ENCODE measurements at places on chromosomes 12 and 14.

- no peak for DNase-seq
Observed at GRCh38 chr12:108630481-108631207, 3.0 kb downstream of the SELPLG start.

- no peak for DNase-seq
Observed at GRCh38 chr12:42162965-42163364, 18.3 kb upstream of the GXYLT1 start.

DNA sequence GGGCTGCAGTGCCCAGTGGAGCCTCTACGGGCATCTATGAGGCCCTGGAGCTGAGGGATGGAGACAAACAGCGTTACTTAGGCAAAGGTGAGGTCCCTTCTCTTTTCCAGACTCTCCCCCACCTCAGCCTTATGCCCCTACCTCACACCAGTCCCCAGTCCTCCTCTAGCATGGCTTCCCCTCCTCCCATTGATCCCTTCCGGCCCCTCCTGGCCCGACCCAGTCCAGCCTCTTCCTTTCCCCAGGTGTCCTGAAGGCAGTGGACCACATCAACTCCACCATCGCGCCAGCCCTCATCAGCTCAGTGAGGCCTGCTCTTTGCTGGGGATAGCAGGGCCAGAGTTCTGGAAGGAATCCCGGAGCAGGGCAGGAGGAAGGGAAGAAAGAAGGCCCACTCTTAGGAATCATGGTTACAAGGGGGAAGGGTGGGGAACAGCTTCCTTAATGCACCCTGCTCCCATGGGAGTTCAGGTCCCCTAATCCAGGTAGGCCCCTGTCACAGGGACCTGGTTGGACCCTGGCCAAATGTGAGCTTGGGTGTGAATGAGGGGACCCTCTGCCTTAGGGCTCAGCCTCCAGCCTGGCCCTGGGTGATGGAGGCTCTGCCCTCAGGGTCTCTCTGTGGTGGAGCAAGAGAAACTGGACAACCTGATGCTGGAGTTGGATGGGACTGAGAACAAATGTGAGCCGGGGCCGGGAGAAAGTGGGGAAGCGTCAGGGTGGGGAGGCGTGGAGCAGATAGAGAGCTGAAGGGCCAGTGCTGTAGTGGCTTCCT is 2.2 kb downstream of the ENO2 start:
- DNase-seq: no peak

- no peak for DNase-seq
Observed at GRCh38 chr14:93788293-93788542, at the start of gene PRIMA1. TSS of gene PRIMA1 (minus strand) at chr14:93788485. CDS start at chr14:93787718, 767 bp downstream.

DNA sequence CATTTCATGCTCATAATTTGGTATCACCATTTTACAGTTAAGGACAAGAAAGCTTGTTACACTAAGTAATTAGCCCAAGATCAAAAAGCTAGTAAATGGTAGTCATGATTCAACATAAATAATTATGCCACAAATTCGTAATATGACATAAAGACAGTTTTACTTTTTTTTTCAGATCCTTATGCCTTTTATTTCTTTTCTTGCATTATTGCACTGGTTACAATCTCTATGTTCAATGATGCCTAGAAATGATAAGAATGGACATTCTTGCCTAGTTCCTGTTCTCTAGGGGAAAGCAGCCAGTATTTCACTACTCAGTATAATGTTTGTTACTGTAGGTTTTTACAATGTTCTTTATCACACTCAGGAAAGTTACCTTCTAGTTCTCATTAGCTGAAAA is 106.4 kb upstream of the ARHGAP5 start:
- DNase-seq: no peak

DNA sequence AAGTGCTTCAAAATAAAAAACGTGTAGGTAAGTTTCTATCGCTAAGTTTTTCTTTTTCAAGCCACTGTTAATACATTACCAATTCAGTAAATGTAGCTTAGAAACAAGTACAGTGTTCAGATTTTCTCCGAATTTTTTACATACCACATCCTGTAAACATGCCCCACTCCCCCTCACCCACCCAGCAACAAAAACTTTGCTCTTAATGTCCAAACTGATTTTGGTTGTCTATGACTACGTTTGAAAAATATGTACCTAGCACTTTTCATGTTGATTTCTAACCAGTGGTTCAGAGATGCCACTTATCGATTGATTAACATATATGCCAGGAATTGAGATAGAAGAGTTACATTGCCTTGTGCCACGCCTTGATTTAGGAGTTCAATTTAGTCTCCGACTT is 663 bp upstream of the LIN7A start:
- no peak for DNase-seq

GRCh38 chr12:1329784-1330476 is 264.5 kb downstream of the FBXL14 start:
- DNase-seq: no peak

DNA sequence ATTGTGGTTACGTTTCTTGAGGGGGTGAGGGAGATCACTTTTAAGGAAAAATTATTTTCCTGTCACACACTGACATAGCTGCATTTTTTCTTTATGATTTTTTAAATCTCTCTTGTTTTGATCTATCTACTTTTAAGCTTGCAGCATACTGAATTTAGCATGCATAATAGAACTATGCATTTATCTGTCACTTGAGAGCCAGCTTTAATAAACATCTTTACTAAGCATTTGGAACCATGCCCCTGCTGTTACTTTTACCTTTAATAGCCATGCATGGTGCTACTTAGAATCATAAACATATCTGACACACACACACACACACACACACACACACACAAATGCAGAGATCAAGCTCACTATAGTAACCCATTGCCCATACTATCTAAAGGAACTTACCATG is 486.2 kb downstream of the NELL2 start:
- no peak for DNase-seq

DNA sequence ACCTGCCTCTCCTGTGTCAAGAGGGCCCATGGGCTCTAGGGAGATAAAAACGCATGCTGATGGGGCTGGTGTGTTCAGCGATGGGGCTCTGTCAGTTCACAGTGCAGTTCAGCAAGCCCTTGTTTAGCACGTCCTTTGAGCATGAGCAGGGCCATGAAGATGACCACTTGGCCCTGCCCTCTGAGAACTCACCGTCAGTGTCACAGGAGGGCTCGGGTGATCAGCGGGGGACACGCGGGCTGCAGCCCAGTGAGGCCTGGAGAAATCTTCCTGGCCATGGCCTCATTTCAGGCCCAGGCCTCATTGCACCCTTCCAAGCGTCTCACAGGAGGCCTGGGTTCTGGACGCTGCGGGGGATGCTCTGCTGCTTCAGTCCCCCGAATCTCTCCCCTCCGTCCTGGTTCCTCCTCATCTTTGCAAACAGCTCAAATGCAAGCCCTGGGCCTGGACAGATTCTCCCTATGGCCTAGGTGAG is 181.6 kb downstream of the ADGRD1 start:
- no peak for DNase-seq

GRCh38 chr12:63103494-63104131 is 47.4 kb downstream of the AVPR1A start:
- peak; percentile 19 for DNase-seq

GRCh38 chr14:55530464-55530863 is 49.5 kb upstream of the KTN1 start:
- DNase-seq: no peak

- peak; percentile 11 for DNase-seq
Observed at GRCh38 chr12:43988838-43989560, 153.1 kb downstream of the TMEM117 start.

DNA sequence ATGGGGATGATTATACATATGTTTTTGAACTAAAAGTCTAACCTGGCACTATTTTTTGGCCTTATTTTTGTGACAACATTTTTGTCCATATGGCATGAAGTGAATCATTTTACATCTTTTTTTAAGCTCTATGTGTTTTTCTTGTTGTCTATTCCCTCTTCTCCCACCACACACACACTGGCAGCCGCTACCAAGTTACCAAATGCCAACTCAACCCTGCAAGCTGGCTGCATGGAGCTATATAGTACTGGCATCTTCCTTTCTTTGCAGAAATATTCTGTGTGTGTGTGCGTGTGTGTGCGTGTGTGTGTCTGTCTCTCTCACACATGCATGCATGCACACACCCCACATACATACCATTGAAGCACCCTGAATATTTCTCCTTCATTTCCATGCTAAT is 278.9 kb upstream of the SOX5 start:
- no peak for DNase-seq

DNA sequence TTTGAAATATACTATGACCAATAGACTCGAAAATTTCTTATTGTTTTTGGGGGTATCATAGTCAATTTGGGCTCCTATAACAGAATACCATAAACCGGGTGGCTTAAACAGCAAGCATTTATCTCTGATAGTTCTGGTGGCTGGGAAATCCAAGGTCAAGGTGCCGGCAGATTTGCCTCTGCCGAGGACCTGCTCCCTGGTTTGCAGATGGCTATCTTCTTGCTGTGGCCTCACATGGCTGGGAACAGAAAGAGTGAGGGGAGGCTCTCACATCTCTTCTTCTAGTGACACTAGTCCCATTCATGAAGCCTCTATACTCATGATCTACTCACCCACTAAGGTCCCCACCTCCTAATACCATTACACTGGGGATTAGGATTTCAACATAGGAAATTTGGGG is 70.7 kb downstream of the BORCS5 start:
- DNase-seq: no peak

- DNase-seq: no peak
Observed at GRCh38 chr12:117279606-117280005, 81.8 kb downstream of the NOS1 start.

GRCh38 chr14:86662334-86662733 is 1132.4 kb downstream of the FLRT2 start:
- no peak for DNase-seq

DNA sequence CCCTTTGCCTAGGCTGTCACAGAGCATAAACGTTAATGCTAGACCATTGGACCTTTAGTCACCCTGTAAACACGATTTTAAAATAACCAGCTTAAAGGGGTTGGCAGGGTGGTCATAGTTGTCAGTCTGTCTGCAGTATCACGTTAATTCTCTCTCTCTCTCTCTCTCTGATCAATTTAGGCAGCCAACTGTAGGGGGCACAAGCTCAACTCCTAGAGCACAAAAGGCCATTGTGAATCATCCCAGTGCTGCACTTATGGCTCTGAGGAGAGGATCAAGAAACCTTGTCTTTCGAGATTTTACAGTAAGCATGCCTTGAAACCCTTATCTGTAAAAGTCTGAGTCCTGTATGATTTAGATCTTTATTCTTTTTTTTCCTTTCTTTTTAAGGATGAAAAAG is 97.1 kb downstream of the SCAF11 start:
- DNase-seq: no peak

- DNase-seq: no peak
Observed at GRCh38 chr14:93084866-93085857, 30.6 kb downstream of the ITPK1 start.

- no peak for DNase-seq
Observed at GRCh38 chr14:61257469-61258057, 23.6 kb downstream of the TMEM30B start.

DNA sequence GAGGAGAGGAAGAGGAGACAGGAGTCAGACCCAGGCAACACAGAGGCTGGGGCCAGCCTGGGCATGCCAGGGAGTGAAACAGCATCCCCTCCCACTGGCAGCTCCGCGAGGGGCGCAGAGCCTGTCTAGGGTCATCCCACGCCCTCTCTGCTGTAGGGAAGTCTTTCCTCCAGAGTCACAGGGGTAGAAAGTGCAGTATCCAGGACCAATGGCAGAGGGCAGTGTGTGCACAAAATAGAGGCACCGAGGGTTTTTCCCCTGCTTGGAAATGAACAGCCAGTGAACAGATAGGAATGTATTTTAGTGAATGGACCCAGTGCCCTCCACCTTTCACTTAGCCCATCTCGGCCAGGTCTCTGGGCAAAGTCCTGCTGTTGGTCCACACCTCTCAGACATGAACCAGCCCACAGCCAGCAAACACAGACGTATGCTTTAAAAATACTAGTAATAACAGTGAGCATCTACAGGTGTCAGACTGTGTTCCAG is 9.4 kb upstream of the KRT74 start:
- DNase-seq: peak; percentile 75

- DNase-seq: no peak
Observed at GRCh38 chr14:69319911-69320310, 60.0 kb downstream of the GALNT16 start.

GRCh38 chr12:117985182-117985581 is 16.4 kb upstream of the KSR2 start:
- no peak for DNase-seq

DNA sequence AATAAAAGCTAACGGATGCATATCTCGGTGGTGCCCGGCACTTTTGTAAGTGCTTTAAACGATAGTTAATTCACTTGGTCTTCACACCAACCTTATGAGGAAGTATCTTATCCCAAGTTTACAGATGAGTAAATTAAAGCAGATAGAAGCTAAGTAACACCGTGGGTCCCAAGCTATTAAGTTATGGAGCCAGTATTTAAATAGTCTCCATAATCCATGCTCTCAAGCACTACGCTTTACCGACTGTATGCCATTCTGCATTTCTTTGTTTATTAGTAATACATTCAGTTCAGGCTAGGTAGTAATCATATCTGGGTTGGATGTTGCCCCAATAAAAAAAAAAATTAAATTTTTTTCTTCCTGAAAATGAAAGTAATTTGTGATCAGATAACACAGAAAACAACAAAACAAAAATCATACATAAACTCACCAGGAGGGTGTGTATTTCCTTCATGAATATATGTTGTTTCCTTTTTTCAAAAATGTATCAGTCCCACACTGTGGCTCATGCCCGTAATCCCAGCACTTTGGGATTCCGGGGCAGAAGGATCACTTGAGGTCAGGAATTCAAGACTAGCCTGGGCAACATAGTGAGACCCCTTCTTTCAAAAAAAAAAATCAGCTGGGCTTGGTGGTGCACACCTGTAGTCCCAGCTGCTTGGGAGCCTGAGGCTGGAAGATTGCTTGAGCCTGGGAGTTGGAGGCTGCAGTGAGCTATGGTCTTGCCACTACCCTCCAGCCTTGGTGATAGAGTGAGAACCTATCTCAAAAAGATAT is 1.4 kb upstream of the M6PR start:
- DNase-seq: peak; percentile 23

GRCh38 chr14:58541633-58542022 is 96.1 kb upstream of the DACT1 start:
- no peak for DNase-seq

DNA sequence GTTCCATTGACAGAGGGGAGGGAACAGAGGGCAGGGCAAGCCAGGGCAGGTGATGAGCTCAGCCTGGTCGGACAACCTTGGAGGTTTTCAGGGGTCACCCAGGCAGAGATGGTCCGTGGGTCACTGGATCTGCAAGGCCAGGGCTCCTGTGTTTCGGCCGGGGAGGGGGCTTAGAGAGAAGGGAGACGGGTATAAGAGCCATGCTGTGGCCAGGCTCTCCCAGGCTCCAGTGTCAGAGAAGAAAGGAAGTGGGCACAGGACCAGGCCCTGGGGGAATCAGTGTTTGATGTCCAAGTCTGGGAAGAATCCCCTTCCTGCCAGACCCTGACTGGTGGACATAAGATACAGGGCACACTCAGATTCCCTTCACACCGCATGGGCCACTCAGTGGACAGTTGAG is 36.9 kb downstream of the DIO3 start:
- DNase-seq: no peak

GRCh38 chr12:102444093-102444492 is 36.3 kb downstream of the IGF1 start:
- DNase-seq: no peak

DNA sequence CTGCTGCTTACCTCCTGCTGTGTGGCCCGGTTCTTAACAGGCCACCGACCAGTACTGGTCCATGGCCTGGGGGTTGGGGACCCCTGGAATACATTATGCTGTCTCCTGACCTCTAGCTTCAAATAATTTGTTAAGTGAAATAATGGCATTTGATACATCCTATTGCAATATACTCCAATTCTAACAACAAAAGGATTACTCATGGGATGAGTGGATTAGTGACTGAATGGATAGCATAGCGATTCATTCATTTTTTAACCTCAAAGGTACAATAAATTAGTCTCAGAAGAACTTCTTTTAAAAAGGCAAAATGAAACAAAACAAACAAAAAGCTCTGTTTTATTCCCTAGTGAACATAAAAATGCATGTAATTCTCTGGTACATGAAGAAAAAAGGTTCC is 147.9 kb upstream of the PKP2 start:
- no peak for DNase-seq
